ENCODE measurements at places on chromosomes 1 and 21.

GRCh38 chr1:233045588-233045987 is 95.2 kb downstream of the NTPCR start:
- DNase-seq, result no peak

DNA sequence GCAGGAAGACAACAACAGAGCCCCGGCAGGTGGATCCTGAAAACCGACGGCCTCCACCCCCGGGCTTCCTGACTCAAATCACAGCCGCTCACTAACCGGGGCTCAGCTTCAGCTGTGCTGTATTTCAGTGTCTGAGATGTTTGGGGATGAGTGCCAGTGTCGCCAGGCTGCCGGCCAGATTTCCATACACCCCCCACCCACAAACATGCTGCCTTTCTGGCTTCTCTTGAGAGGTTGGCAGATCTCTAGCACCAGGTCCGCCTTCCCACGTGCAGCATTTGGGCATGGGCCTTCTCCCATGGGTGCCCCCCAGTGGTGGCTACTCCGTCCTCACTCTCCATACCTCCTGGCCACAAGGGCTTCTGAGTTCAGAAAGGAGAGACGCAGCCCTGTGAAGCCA is 34.8 kb downstream of the KCNAB2 start:
- no peak for DNase-seq

DNA sequence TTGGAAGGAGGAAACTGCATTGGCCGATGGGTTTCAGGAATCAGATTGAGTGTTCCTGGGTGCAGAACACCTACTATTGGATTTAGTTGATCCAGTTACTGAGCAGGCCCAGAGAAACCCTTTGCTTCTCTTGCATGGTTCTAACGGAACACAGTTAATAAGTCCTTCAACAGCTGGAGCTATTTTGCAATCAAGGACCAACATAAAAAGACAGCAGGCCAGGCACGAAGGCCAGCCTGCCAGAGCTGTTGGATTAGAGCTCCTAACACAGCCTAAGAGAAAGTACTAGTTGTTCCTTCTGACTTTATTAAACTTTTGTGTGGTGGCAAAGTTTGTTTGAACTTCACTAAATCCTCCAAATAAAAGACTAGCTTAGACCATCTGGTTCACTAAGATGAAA is 148.0 kb upstream of the LMO4 start:
- DNase-seq, result no peak

- DNase-seq, result peak; percentile 57
These were observed 467.1 kb downstream of the LMO4 start for GRCh38 chr1:87795615-87796337.

- no peak for DNase-seq
These were observed 1.5 kb downstream of the ENSA start for GRCh38 chr1:150627826-150628410.

- peak; percentile 3 for DNase-seq
These were observed 43.9 kb upstream of the CRB1 start for GRCh38 chr1:197224160-197224559.

GRCh38 chr1:16211824-16212223 is 628 bp downstream of the ARHGEF19 start:
- DNase-seq, result no peak

GRCh38 chr1:8347635-8348034 is 29.7 kb downstream of the SLC45A1 start:
- peak; percentile 24 for DNase-seq

GRCh38 chr1:160449494-160449893 is 49.1 kb downstream of the VANGL2 start:
- no peak for DNase-seq

DNA sequence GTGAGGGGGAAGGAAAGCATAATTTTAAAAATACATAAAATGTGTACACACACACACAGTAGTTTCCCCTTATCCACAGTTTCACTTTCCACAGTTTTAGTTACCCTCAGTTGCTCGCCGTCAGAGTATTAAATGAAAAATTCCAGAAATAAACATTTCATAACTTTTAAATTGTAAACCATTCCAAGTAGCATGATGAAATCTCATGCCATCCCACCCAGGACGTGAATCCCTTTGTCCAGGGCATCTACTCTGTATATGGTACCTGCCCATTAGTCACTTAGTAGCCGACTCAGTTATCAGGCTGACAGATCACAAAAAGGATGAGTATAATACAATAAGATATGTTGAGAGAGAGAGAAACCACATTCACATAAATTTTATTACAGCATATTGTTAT is 36.2 kb downstream of the EPS15 start:
- no peak for DNase-seq

GRCh38 chr21:38741950-38742256 is 63.8 kb upstream of the ETS2 start:
- DNase-seq, result peak; percentile 33

DNA sequence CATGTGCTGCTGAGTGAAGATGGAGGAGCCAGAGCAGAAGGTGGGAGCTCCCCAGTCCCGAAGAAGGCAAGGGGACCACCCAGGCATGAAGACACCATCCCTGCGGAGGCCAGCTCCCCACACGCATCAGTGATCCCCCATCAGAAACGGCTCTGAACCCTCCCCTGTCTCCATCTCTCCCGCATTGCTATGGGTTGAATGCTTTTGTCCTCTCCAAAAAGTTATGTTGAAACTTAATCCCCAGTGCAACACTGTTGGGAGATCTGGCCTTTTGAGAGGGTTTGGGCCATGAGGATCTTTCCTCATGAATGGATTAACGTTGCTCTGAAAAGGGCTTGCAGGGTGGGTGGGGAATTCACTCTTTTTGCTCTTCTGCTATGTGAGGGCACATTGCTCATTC is 147.6 kb downstream of the AJAP1 start:
- DNase-seq, result no peak

- no peak for DNase-seq
These were observed 101.0 kb downstream of the KIF26B start for GRCh38 chr1:245255783-245256182.

DNA sequence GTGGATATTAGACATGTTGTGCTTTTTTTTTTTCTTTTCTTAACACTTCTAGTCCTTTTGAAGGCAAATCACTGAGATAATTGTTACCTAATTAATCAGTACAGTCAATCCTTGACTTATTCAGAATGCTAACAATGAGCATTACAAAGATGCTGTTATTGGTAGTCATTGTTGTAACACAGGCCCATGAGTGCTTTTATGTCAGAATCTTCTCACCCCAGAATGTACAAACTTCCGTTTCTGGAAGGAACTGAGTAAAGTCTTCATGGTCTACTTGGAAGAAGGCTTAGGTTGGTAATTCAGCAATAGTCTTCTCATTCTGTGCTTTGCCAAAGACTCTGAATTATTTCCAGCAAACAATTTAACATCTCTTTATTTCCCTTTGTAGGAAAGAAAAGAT is 3.1 kb downstream of the KCNK1 start:
- DNase-seq, result no peak

GRCh38 chr1:223355699-223356098 is 8.3 kb downstream of the SUSD4 start:
- no peak for DNase-seq

DNA sequence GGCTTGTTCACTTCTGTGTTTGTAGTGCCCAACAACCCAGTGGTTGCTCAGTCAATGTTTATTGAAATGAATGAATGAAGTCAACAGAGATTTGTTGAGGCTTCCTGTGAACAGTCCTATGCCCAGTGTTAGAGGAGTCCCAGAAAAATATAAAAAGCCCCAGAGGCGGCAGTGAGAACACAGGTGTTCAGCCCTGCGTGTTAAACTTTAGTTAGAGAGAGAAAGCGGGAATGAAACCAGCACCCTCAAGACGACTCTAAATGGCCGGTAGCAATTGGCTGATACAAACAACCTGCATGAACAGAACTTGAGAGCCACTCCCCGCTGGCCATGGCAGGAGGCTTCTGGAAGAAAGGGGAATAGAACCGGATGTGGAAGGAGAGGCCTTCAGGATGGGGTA is 22.6 kb downstream of the TMEM51 start:
- no peak for DNase-seq

- DNase-seq, result no peak
These were observed 5.9 kb upstream of the CHAF1B start for GRCh38 chr21:36379251-36379650.

DNA sequence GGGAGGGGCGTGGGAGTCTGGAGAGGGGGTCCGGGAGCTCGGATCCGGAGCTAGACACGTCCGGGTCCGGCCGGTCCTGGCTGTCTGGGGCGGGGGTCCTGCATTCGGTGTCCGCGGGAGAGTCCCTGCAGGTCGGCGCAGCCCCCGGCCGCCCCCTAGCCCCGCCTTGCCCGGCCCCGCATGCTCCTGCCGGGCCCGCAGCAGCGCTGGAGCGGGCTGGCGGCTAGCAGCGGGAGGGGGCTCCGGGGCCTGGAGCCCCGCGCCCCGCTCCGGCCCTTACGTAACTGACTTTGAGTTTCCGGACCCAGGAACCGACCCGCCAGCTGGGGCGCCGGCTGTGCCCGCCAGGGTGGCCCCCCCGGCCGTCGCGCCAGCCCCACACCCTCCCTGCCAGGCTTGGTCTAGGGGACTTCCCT is 26.9 kb upstream of the EPB41 start:
- DNase-seq, result no peak

DNA sequence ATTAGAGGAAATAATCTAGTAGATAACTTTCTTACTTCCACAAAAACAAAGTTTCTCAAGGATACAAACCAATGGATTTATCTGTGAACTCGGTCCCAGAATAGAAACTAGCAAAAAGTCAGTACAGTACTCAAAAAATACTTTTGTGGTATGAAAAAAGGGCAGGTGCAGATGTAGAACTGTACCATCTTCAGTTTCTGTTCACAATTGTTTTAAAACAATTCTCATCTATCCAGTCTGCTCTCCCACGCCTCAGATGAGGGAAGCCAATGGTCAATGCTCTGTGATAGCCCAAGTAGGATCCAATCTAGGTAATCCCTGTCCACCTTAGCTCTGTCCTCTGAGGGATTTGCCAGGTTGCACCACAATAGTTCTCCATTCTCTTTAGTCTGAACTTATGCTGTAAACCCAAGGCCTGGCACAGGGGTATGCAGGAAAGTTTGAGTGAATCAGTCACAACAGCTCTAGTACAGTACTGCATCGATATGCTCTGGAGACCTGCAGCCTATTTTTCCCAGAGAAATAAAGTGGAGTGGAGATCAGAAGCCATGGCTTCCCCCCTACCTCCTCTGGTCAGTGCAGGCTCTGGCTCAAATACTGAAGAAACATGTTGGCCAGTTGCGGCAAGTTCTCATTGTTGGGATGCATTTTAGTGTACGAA is 1.4 kb downstream of the KTI12 start:
- no peak for DNase-seq

DNA sequence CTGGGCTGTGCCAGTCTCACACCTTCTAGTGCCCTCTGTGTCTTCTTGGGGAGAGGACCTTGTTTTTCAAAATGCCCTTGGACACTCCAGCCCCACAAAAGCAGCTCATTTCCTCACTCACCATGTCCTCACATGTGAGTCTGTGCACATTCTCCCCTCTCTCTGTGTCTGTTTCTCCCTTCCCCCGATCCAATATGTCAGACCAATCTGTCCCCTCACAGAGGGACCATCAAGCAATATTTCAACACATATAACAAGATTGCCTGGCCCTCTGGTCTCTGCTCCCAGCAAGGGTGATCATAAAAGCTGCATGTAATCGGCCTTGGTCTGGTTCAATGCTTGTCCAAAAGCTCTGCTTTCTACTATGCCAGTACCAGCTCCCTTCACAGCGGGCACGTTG is 261.2 kb downstream of the MATN1 start:
- DNase-seq, result no peak

- no peak for DNase-seq
These were observed 65.2 kb upstream of the TNR start for GRCh38 chr1:175808573-175808972.

GRCh38 chr1:85134583-85135391 is 66.0 kb downstream of the SYDE2 start:
- no peak for DNase-seq

- no peak for DNase-seq
These were observed 28.1 kb upstream of the PM20D1 start for GRCh38 chr1:205878026-205878425.
